H4 (cell line): ENCODE measurements at places on chromosomes 1 and 21. TPM values are rescaled to one million over a fixed set of nuclear protein-coding genes. Genes with fewer than 3 reads are reported as not detected.

DNA sequence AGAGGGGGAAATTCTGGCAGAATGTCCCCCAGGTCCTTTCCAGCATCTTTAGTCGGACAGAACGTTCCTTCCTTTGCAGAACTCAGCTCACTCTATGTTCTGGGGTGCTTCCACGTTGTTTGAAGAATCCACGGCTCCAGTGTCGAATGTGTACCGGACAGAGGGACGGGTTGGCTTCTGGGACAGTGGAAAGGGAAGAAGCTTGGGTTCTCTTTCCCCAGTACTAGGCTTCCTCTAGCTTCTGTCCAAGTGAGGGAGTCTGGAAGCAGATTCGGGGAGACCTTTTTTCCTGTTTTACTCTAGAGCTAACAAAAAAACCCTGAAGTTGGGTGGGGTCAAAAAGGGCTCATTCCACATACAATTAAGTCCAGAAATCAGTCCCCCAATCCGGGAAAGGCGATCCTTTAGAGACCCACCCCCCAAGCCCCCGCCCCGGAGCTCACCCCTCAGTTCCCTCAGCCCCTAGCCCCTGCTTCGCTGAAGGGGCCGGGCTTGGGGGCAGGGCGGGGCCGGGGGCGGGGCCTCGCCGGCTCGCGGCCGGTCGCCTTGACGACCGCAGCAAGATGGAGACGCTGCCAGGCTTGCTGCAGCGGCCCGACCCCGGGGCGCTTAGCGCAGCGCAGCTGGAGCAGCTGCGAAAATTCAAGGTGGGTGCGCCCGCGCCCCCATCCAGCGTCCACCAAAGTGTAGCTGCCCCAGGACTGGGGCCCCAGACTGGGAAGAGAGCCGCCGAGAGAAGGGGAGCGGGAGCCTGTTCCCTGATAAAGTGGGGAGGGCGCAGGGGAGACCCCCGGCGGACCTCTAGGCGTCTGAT lies at the start of gene RIIAD1:
TSS of gene RIIAD1 (plus strand) at position 549 of the 814 bp plus-strand sequence. CDS start at position 564, 15 bp downstream.
- DNase-seq, result no peak

SIPA1L2 gene
- total RNA-seq, result 7.5 and 10.6 TPM in 2 replicates

CLEC20A gene
- total RNA-seq, result not detected in 2 replicates

S100A3 gene
- 5.2 and 5.3 TPM in 2 replicates for total RNA-seq

GRCh38 chr1:67126111-67126746 lies 8.5 kb downstream of the C1orf141 start:
- DNase-seq, result no peak

- DNase-seq, result no peak
These were observed 137.8 kb downstream of the GLIS1 start for GRCh38 chr1:53601031-53601745.

DNA sequence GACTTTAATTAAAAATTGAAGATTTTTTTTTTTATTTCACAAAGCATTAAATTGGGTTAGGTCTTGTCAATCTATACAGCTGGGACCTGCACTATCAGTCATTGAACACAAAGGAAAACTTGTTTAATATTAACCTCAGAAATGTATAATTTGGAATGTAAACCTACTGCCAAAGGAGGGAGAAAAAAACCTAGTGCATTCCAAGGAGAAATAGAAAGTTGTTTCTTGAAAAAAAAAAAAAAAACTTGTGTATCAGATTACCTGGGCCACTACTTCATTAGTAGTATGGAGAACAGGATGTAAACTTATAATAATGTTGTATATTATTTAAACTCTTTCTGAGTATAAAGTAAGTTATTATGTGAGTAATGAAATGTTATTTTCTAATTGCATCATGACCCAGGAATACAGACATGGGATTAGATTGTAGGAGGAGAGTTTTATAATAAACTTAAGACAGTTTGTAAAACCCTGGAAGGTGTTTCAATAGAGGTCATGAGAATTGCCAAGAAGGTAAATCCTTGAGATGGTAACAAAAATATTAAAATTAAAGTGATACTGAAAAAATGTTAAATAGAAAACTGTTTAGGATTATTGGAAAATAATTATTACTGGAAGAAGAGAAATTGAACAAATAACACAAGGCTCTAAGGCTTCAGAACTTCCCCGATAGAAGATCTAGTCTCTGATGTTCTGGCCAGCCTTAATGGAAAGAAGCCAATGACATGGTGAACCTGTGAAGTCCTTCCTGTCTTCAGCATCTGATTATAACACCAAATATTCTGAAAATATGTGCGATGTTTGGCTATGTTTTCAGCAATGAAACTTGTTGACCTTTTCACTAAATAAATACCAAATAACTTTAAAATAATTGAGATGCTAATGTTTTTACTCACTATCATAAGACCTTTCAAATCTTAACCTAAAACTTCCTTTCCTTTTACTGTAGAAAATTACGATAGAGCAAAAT lies 412.8 kb upstream of the LYPLAL1 start:
- DNase-seq, result no peak

- DNase-seq, result no peak
These were observed 52.3 kb upstream of the DNAJC6 start for GRCh38 chr1:65256860-65257708.

AMY1C gene
- not detected in 2 replicates for total RNA-seq

DNA sequence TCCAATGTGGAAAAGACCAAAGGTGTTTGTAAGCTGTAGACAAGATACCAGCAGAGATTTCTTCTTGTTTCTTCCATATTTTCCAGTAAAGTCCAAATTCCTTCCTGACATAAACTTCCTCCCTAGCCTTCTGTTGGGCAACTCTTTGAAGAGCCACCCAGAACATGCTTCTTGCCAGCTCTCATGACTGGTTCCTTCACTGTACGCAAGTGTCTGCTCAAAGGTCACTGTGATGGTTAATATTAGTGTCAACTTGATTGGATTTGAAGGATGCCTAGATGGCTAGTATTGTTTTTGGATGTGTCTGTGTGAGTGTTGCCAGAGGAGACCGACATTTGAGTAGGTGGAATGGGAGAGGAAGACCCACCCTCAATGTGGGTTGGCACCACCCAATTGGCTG lies 416.6 kb upstream of the RUNX1 start:
- DNase-seq, result no peak

- no peak for DNase-seq
These were observed 499.6 kb upstream of the B3GALT2 start for GRCh38 chr1:193685986-193686385.

RRP1 gene
- total RNA-seq, result 44.7 and 46.2 TPM in 2 replicates

BARHL2 gene
- not detected in 2 replicates for total RNA-seq

- peak; percentile 56 for DNase-seq
These were observed 144.4 kb upstream of the ZNF644 start for GRCh38 chr1:91166106-91166712.

GRCh38 chr1:55153031-55153430 lies 62.1 kb downstream of the USP24 start:
- no peak for DNase-seq

GRCh38 chr1:107965110-107965991 lies at the start of gene VAV3:
Gene VAV3, minus strand, starts transcription at chr1:107965180. Its CDS starts 311 bp downstream, at chr1:107964869.
- DNase-seq, result peak; percentile 31

GRCh38 chr1:200226268-200226968 lies 183.4 kb downstream of the ZNF281 start:
- DNase-seq, result no peak

CRABP2 gene
- 0.95 and 3.8 TPM in 2 replicates for total RNA-seq

DNA sequence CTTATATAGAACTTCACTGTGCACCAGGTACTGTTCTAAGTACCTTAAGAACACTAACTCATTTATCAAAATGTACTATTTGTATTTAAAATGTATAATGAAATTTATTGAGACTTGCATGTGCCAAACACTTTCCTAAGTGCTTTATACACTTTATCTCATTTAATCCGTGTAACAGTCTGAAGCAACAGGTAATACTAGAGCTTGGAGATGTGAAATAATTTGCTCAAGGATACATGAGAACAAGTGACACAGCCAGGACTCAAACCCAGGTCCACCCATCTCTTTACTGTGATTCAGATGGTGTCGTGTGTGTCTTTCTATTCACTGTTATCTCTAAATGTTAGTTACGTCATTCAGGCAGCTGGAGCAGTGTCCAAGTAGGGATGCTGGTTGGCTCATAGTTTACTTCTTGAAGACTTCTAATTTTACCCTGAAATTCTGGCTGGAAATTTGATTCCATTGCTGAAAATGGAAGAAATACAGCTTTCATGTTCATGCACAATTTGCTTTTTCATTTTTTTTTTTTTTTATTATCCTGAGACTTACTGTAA lies 169.7 kb upstream of the UBE2U start:
- peak; percentile 72 for DNase-seq

KCNE2 gene
- total RNA-seq, result not detected in 2 replicates

DNA sequence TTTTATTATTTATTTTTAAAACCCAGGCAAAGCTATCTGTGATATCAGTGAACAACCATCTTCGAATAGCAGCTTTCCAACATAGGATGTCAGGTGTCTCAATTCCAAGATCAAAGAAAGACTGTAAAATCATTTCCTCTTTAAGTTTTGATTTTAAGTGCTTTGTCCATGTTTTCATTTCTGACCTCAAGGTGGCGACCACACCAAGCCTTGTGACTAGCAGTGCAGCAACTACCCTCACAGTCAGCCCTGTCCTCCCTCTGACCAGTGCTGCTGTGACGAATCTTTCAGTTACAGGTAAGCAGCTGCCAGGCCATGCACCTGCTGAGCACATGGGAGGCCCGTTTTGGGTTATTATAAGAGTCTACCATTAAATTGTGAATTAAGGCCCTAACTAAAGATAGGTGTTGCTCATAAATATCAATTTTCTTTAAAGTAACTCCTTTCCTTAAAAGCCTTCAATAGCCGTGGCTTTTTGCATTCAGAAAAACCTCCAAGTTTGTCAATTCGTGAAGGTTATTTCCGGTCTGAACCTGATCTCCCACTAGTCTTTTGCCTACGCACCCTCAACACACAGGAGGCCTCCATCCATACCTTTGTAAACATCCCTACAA lies 117.0 kb downstream of the CD247 start:
- peak; percentile 52 for DNase-seq

DNA sequence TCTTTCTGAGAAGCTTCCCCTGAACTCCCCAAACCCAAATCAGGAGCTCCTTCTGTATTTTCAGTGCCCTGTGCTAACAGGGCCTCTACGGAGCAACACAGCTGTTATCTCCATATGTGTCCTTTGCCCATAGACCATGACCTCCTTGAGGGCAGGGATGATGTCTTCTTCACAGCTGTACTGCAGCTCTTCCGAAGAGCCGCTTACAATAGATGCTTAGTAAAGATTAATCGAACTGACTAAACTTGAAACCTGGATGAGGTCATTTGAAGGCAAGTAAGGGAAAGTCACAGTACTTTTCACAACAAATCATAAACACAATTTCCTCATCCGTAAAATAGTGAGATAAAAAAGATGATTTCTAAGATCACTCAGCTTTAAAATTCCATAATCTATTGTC lies 4.4 kb upstream of the KCNN3 start:
- DNase-seq, result no peak

DNA sequence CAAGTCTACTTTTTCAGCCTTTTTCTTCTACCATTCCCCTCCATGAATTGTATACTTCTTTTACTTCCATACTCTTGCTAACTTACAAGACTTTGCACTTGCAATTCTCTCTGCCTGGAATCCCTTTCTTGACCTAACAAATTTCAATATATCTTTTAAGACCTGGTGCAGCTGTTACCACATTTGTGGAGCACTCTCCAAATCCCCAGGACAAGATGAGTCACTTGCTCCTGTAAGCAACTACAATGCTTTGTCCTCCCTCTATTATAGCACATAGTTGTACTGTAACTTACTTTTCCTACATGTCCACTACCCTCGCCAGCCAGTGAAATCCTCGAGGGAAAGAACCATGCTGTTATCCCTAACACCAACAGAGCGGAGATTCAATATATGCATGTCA lies 43.1 kb downstream of the WARS2 start:
- DNase-seq, result no peak

DNA sequence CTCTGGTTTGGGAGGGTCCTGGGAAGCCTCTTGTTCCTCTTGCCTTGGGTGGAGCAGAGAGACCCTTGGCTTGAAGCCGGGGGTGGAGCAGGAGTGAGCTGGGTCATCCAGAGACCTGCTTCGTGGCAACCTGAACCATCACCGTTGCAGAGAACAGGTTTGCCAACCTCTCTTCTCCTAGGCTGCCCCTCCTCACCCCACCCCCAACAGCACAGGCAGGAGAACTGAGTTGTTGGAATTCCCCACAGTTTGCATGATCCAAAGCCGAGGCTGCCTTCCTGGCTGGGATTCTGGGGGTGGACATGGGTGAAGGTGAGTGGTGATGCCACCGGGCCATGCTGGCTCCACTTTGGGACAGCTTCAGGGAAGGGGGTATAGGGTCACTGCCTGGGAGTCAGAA lies 2.2 kb downstream of the WNT4 start:
- no peak for DNase-seq

BROX gene
- total RNA-seq, result 58.3 and 61.2 TPM in 2 replicates

CFAP126 gene
- total RNA-seq, result not detected in 2 replicates

LCE1B gene
- total RNA-seq, result not detected in 2 replicates

AGT gene
- total RNA-seq, result 66.1 and 72.7 TPM in 2 replicates

DNA sequence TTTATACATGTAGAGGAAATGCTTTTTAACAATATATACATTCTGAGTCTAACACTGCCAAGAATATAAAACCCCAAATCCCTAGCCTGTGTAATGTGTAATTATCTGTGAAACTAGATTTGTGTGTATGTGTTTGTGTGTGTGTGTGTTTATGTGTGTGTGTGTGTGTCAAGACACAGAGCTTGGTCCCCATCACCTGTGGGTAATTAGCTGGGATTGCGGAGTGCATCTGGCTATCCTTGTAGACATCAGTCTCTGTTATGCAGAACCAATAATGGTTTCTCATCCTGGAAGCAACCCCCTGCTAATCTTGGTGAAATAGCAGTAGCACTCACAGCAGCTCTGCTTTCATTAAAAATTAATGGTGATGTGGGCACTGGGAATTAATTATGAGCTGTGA lies 26.3 kb upstream of the ST6GALNAC3 start:
- no peak for DNase-seq

DNA sequence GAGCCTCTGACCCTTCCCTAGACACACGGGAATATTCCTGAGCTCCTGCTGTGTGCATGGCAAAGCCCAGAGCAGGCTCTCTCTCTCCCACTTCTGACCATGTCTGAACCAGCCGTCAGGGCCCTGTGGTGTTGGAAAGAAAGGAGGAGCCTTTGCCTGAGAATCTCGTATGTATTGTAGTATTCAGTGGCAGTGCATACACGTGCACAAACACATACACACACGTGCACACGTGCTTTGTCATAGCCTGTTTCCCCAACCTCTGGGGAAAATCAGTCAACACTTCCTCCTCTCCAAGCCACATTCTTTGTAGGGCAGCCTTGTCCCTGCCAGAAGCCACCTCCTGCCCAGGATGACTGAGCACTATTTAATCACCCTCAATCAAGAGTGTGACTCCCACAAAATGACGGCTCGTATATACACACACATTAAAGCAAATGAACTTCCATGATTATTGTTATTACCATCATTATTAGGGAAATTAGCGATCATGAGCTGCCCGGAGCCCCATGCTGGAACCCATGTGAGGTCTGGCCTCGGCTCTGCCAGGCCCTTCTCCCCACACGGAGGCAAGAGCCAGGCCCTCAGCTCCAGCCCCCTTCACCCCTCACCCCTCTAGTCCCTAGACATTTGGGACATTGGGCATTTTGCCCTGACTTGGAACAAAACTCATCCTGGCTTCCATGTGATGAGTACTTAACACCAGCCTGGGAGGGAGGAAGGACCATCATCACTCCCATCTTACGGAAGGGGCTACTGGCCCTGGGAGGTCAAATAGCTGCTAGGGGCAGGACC lies 331.9 kb downstream of the NPHP4 start:
- DNase-seq, result no peak
